ENCODE measurements at places on chromosomes 7 and 10. TPM values are rescaled to one million over a fixed set of nuclear protein-coding genes. Genes with fewer than 3 reads are reported as not detected.

The ELFN1 gene
- 0.03 TPM for polyA plus RNA-seq

The OR9A2 gene
- not detected for polyA plus RNA-seq

The MRLN gene
- polyA plus RNA-seq, result not detected

The GNAI1 gene
- 41.7 TPM for polyA plus RNA-seq

The COL26A1 gene
- polyA plus RNA-seq, result not detected

- no peak for DNase-seq
These were observed 71.2 kb upstream of the DUSP5 start for GRCh38 chr10:110426294-110427181.

DNA sequence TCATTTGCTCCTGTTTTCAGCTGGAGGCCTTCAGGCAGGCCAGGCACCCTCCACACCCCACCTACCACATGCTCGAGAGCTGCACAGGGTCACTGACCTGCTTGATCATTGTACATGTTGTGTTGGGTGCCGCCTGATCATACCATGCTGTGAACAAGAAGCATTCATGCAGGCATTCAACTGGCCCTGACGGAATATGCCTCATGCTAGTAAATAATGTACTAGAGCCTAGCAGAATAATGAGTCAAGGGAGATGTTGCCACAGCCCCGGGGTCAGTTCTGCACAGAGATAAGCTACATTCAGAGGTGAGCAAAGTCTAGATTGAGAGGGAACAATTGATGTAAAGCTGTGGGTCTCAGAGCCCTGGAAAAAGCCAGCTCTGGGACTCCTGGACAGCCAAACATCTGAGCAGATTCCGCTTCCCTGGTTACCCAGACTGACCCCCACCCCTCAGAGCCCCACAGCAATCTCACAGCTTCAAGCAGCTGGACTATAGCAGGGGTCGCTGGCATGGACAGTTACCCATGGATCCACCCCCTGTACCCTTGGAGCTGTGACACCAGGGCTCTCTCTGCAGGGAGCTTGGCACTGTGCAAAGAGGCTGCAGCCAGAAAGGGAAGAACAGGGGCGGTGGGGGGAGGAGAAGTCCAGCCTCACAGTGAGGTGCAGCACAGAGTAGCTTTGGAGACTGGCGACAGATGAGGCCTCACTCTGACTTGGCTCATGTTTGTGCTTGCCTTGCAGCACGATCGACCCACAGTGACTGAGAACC, 86.6 kb downstream of the FRMPD2 start:
- DNase-seq, result no peak

DNA sequence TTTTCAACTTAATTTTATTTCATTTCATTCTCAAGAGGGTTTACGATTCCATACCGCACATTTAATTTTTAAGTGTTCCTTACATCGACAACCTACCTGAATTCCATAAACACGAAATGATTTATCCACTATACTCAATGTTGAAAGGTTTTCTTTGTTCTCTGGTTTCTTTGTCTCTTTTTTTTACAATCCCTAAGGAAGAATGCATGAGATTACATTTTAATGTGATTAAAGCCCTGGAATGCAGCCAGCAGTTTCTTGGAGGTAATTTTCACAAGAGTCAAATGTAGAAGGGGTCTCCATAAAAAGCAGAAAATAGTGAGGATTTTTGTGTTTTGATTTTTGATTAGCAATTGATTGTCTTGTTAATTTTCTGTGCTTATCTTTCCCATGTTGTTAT, 59.2 kb upstream of the ADCY1 start:
- DNase-seq, result no peak

DNA sequence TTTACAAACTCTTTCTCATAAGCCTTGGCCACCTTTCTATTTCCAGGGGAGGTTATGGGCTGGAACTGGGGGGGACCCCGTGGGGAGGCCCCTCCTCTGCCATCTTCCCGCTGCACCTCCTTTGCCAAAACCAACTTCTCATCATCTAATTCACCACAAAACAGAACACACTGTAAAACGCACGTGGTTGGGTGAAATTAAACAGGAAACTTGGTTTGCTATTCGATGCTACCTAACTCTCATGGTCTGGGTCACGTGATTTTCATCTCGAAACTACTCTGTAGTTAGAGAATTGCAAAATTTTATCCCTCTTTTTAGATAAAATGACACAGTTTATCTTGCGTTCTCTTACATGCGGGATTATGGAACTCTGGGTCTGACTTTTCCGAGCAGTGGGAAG, 242.0 kb downstream of the ZMYND11 start:
- DNase-seq, result no peak

GRCh38 chr7:99142727-99143520, 984 bp downstream of the SMURF1 start:
- peak; percentile 90 for DNase-seq

- no peak for DNase-seq
These were observed 55.9 kb upstream of the PDZD8 start for GRCh38 chr10:117431160-117431559.

- no peak for DNase-seq
These were observed 2.5 kb downstream of the USP54 start for GRCh38 chr10:73588656-73589055.

- DNase-seq, result no peak
These were observed 15.4 kb upstream of the EIF5AL1 start for GRCh38 chr10:79496896-79497295.

- DNase-seq, result no peak
These were observed 315.3 kb downstream of the SDK1 start for GRCh38 chr7:3616306-3616705.

- no peak for DNase-seq
These were observed 286 bp downstream of the SP8 start for GRCh38 chr7:20786421-20786778.

- no peak for DNase-seq
These were observed 13.4 kb upstream of the EPHA1 start for GRCh38 chr7:143422033-143422432.

DNA sequence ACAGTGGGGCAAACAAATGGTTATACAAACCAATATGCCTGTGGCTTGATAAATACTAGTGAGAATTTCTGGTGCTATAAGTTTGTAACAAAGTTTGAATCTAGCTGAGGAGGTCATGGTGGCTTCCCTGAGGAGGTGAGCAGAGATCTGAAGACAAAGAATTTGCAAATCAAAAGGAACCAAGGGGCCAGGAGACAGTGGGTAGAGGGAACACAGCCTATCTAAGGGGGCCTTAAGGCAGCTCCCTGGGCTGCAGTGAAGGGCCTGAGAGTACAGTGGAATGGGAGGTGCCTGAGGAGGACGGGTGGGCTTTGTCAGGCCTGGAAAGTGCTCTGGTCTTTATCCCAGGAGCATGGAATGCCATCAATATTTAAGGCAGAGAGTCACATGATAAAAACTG, 21.8 kb downstream of the RNF133 start:
- no peak for DNase-seq

GRCh38 chr7:44521347-44522095, 19.6 kb downstream of the NPC1L1 start:
- DNase-seq, result no peak

DNA sequence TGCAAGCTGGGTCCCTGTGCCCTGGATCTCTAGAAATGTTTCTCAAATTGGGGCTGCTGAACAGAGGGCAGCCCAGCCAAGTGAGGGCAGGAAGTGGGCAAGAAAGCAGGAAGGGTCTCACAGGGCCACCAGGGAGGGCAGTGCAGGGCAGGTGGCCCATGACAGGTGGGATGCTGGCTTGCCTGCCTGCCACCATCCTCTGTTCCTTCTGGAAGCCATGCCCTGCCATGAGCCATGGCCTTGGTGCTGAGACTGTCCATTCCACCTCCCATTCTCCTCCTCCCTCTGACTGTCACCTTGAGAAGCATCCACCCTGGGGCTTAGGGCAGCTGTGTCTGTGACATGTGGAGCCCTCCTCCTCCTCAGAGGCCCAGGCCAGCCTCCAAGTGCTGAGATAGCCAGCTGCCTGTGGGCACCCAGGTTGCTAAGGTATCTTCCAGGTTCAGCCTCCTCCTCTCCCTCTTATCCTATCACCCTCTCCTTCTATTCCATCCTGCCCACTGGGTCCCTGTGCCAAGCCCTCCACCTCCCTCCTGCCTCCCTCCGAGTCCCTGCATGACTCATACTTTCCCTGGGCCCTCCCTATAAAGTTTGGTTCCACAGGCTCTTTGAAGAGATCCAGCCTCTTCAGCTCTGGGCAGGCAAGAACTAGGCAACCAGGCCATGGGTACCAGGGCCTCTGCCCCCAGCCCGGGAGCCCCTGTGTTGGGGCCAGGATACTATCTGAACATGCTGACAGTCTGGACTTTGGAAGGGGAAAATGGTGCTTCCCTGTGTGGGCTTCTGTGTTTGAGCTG, 1.3 kb downstream of the VSIR start:
- no peak for DNase-seq

DNA sequence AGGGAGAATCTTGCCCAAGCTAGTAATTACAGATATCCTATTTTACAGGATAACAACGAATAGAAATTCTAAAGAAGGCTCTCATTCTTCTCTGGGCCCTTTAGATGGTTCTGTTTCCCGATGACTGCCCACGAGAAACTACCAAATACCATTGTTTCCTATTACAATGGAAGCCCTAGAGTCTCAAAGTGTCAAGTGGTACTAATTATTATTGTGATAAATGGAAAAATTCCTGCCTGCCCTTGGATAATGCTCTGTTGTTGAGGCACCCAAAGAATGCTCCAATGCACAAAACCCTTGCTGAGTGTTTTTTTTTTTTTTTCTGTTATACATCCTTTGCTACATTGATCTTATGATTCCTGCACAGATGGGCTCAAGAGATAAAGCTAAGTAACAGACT, 504.5 kb downstream of the XPNPEP1 start:
- DNase-seq, result no peak

DNA sequence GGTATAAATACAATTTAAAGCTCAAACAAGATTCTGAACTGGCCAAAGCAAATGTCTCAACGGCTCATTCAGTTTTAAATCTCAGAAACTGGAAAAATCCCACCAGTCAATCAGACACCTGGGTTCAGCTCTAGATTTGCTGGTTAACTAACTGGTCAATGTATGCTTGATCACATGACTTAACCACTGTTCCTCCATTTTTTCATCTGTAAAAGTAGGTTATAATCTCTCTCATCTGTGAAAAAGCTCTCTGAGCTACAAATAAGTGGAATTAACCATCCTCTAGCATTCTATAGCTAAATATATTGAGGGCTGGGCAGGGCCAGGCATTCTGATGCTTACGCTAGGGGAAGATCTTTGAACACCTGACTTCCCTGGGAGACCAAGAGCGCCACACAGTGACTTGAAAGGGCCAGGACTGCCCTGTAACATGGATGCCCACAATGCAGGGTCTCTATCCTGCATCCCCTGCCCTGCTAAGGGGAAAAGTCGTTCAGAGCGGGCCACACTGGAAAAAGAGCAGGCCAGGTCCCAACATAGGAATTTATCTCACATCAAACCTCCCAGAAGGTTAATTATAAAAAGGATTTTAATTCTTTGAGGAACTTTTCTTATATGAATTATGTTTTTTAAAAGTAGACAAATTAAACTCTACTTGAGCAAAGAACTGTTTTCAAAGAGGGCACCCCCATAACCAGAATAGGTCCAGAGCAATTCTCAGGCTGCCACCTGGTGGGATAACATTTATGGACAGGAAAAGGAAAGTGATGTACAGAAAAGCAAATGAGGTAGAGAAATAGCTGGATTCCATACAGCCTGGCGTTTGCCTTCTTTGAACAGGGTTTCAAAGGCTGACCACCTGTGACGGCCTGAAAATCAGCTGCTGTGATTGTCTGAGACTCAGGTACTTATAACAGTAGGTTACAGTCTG, 1.8 kb downstream of the RP9 start:
- no peak for DNase-seq

DNA sequence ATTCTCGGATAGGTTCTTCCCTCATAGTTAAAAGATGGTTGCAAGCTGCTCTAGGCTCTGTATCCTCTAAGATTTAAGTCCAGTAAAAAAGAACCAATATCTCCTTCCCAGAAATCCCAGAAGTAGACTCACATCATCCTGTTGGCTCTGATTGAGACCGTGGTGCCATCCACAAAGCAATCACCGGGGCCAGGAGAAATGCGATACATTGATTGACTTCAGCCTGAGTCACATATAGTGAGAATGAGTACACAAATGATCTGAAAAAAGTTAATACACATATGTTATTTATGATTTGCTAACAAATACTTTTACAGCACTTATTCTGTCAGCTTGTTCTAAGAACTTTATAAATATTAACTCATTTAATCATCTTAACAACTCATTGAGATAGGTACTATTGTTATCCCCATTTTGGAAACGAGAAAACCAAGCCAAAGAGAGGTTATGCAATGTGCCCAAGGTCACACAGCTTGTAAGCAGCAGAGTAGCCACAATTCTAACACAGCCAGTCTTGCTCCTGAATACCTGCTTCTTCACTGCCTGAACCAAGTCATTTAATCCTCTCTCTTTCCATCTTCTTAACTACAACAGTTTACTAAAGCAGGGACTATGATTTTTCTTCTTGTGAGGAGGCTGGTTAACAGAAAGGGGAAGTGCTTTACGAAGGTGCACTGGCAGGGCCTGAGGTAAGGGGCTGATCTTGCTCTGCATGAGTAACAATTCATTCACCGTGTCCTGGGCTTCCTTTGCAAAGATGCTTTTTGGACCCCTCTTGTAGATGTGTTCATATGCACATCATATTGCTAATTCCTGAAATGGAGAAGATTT, 177.0 kb downstream of the REEP3 start:
- no peak for DNase-seq

GRCh38 chr7:128390871-128391565, 18.8 kb downstream of the IMPDH1 start:
- DNase-seq, result no peak

GRCh38 chr7:71705217-71705616, 573.3 kb downstream of the GALNT17 start:
- no peak for DNase-seq

DNA sequence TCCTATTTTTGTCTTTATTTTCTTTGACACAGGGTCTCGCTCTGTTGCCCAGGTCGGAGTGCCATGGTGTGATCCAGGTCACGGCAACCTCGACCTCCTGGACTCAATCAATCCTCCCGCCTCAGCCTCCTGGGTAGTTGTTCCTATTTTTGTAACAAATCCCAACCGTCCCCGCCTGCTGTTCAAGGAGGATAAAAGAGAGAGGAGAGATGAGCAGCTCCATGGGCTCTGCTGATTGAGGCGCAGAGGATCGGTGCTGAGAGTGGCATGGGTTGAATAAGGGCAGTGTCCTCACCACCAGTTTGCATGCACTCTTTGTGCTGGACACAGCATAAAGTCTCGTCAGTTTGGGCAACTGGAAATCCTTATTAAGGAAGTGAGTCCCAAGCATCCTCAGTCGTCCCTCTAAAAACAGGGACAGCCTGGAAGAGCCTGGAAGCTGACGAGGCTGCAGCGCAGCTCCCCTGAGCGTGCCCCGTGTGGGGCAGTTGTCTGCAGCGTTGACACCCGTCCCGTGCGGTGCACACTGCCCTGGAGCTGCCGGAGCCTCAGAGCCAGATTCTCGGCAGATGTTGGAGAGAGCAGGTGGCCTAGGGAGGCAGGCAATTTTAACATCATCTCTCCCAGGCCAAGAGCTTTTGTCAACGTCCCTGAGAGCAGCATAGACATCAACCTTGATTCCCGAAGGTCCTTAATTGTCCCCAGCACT, 404.2 kb upstream of the RNF32 start:
- DNase-seq, result no peak
